Peyer's patch (tissue), 4 donors: ENCODE measurements at places on chromosomes 7 and 10.

GRCh38 chr7:17362439-17363105, 64.1 kb downstream of the AHR start:
- no peaks in the 10 kb centered on the region for H3K4me1 ChIP-seq
- no peak overlapping the region for H3K27ac ChIP-seq
- H3K4me3 ChIP-seq: no peak overlapping the region
- DNase-seq: no peak
- H3K36me3 ChIP-seq: no peaks in the 10 kb centered on the region

DNA sequence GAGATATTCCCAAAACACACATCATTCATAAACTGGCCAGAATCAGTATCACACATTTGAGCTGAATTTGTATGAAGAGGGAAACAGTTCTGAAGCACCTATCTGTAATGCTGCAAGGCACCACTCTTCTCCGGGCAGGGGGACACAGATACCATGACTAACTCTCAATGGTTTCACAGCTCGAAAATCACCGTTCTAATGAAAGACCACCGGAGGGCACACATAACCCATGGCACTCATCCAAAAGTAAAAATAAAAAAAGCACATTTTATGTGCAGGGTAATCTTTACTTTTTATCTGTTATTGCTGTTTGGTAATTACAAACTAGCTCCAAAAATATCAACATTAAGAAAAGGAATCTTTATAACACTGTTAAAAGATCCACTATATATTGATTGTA, 137.5 kb downstream of the PARD3 start:
- no peaks in the 10 kb centered on the region for H3K4me1 ChIP-seq
- no peaks in the 10 kb centered on the region for H3K36me3 ChIP-seq
- no peak overlapping the region for H3K27ac ChIP-seq

- no peaks in the 10 kb centered on the region for H3K4me1 ChIP-seq
- no peaks in the 10 kb centered on the region for H3K36me3 ChIP-seq
- H3K27ac ChIP-seq: no peak overlapping the region
- H3K4me3 ChIP-seq: no peak overlapping the region
- H3K27me3 ChIP-seq: no peaks in the 10 kb centered on the region
Measured at GRCh38 chr7:80303315-80303714, 168.7 kb downstream of the GNAI1 start.

DNA sequence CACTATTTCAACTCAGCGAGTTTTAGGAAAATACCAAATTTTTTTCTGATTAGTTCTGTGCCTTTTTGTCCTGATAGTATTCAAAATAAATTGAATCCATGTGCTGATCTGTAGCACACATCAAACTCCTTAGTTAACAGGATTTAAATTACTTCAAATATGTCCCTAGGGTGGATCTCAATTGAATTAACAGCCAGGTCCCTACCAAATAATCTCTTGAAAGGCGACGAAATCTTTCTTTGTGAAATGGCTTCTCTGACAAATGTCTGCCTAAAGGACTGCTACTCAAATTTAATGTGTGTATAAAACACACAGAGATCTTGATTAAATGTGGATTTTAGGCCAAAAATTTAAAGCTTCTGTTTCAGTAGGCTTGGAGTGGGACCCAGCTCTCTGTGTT, 989.6 kb upstream of the KCND2 start:
- no peaks in the 10 kb centered on the region for H3K27me3 ChIP-seq
- H3K36me3 ChIP-seq: no peaks in the 10 kb centered on the region
- DNase-seq: no peak
- H3K4me1 ChIP-seq: no peaks in the 10 kb centered on the region
- H3K4me3 ChIP-seq: no peak overlapping the region
- no peak overlapping the region for H3K27ac ChIP-seq

- H3K4me1 ChIP-seq: no peaks in the 10 kb centered on the region
- H3K36me3 ChIP-seq: no peaks in the 10 kb centered on the region
- no peaks in the 10 kb centered on the region for H3K27me3 ChIP-seq
- DNase-seq: no peak
- no peak overlapping the region for H3K4me3 ChIP-seq
Measured at GRCh38 chr10:4671451-4672145, 154.4 kb upstream of the AKR1E2 start.

- no peaks in the 10 kb centered on the region for H3K27me3 ChIP-seq
- DNase-seq: no peak
- no peak overlapping the region for H3K27ac ChIP-seq
- no peak overlapping the region for H3K4me3 ChIP-seq
- H3K36me3 ChIP-seq: no peaks in the 10 kb centered on the region
- H3K4me1 ChIP-seq: no peaks in the 10 kb centered on the region
Measured at GRCh38 chr7:8117195-8117594, 144.8 kb downstream of the ICA1 start.

GRCh38 chr7:111517549-111517951, 44.7 kb downstream of the IMMP2L start:
- H3K4me3 ChIP-seq: no peak overlapping the region
- H3K27me3 ChIP-seq: no peaks in the 10 kb centered on the region
- DNase-seq: no peak
- no peaks in the 10 kb centered on the region for H3K4me1 ChIP-seq
- H3K27ac ChIP-seq: no peak overlapping the region
- no peaks in the 10 kb centered on the region for H3K36me3 ChIP-seq

DNA sequence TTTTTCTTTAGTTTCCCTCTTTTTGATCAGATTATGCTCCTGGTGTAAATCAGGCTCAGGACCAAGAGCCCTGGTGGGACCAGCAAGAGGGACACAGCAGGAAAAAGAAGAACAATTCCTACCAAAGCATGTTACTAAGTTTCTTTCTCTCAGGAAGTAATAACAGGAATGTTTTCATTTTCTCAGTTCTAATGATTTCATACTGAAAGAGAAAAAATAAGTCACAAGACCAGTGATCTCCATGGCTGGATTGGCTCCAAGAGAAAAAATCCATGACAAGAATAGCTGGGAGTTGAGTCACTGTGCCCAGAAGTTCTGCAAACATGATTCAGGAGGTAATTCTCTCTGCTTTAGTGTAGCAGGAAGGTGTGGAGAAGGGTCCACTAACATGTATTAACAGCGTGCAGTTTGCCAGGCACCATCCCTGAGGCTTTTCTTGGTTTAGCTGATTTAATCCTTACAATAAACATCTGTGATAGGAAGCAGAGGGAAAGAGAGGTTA, 23.8 kb upstream of the IFIT2 start:
- DNase-seq: no peak
- peak overlapping the region; percentile 46 for H3K27ac ChIP-seq
- H3K4me1 ChIP-seq: no peaks in the 10 kb centered on the region
- no peaks in the 10 kb centered on the region for H3K36me3 ChIP-seq

DNA sequence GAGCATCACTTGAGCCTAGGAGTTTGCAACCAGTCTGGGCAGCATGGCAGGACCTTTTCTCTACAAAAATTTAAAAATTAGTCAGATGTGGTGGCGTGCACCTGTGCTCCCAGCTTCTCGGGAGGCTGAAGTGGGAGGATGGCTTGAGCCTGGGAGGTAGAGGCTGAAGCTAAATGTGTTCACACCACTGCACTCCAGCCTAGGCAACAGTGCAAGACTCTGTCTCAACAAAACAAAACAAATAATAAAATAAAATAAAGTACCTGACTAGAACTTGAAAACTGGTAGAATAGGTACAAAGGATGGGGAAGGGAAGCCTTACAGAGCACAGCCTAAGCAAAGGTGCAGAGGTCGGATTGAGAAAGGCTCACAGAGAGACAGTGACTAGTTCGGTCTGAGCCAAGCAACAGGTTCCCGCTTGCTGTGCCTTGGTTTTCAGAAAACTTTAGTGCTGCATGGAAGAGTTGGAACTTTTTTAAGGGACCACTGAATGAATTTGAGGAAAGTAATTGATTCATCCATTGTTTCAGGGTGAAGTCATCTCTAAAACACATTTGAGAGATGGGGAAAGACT, 100.1 kb upstream of the STK17A start:
- no peaks in the 10 kb centered on the region for H3K36me3 ChIP-seq
- H3K27me3 ChIP-seq: no peaks in the 10 kb centered on the region
- H3K27ac ChIP-seq: no peak overlapping the region
- no peak overlapping the region for H3K4me3 ChIP-seq
- DNase-seq: no peak

GRCh38 chr10:1085258-1085657, 29.1 kb downstream of the WDR37 start:
- H3K4me1 ChIP-seq: no peaks in the 10 kb centered on the region
- H3K27me3 ChIP-seq: no peaks in the 10 kb centered on the region
- H3K36me3 ChIP-seq: no peaks in the 10 kb centered on the region
- DNase-seq: no peak

DNA sequence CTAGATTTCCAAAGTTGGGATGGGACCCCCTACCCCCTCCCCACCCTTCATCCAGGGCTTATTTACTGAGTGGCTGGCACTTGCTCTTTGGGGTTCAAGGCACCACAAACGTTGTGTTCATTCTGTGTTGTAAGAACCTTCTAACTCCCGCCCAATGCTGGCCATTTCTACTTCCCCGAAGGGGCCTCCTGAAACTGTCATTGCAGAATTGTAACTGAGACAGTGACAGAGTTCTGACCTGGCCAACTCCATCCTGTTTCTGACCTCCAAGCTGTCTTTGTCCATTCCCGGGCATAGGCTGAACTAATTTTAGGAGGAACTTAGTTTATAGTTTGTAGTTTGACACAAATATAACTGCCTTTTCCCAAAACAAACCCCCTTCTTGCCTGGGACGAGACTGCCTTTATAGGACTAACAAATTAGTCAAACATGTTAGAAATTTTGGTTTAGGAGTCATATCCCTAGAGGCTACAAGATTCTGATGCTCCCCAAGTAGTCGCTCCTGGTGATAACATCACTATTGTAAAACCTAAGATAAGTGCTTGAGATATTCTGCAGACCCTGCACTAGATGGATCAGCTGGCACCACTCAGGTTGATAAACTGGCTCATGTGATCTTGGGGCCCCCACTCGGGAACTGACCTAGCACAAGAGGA, 34.8 kb upstream of the ZMIZ2 start:
- DNase-seq: no peak
- H3K27me3 ChIP-seq: no peaks in the 10 kb centered on the region
- no peaks in the 10 kb centered on the region for H3K36me3 ChIP-seq
- H3K4me3 ChIP-seq: no peak overlapping the region
- no peak overlapping the region for H3K27ac ChIP-seq

DNA sequence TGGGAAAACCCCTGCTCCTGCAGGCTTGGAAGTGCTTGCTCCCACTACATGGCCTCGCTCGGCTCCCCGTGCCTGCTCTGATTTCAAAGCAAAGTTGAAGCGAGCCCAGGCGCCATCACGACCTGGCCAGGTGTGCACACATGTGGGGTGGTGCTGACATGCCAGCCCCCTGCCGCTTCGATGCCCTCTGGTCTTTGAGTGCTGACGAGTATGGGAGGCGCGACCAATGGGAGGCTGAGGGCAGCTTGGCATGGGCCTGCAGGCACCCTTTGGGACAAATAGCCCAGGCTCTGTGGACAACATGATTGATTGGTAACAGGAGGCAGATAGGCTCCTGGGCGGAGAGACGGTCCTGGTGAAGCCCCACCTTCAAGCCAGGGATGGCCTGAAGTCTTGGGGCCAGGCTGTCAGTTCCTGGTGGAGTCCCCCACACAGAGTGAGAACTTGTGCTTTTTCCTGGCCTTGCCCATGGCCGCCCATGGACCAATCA, 252.4 kb upstream of the SEMA3A start:
- no peak overlapping the region for H3K27ac ChIP-seq
- H3K27me3 ChIP-seq: no peaks in the 10 kb centered on the region
- no peak for DNase-seq
- no peaks in the 10 kb centered on the region for H3K4me1 ChIP-seq
- H3K36me3 ChIP-seq: no peaks in the 10 kb centered on the region

GRCh38 chr7:29086545-29086944, 59.8 kb downstream of the CPVL start:
- H3K27ac ChIP-seq: no peak overlapping the region
- no peak for DNase-seq
- no peaks in the 10 kb centered on the region for H3K27me3 ChIP-seq
- no peak overlapping the region for H3K4me3 ChIP-seq
- H3K4me1 ChIP-seq: no peaks in the 10 kb centered on the region

GRCh38 chr10:10551596-10552301, 465.9 kb upstream of the CELF2 start:
- no peak overlapping the region for H3K27ac ChIP-seq
- H3K4me1 ChIP-seq: no peaks in the 10 kb centered on the region
- no peak for DNase-seq
- no peak overlapping the region for H3K4me3 ChIP-seq
- no peaks in the 10 kb centered on the region for H3K36me3 ChIP-seq
- H3K27me3 ChIP-seq: no peaks in the 10 kb centered on the region

DNA sequence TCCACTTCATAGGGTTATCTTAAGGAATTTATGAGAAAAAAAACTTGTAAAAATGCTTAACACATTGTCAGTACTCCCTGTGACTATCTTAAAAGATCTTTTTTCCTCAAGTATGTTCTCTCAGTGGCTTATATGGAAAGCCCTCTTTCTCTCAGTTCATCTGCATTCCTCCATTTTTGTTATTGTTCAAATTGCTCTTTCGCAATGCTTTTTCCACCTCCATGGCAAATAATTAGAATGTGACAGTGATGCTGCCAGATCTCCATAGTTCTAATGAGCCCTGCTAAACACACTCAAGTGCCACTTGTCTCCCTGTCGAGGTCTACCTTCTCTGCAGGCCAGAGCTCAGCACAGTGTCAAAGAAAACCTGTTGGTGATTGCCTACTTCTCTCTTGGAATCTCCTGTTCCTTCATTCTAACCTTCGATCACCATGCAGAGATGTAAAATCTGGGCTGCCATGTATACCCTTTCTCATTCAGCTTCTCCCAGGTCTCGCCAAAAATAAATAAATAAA, 37.2 kb upstream of the ABCB5 start:
- no peaks in the 10 kb centered on the region for H3K36me3 ChIP-seq
- H3K4me3 ChIP-seq: no peak overlapping the region
- no peak overlapping the region for H3K27ac ChIP-seq

GRCh38 chr7:37999673-38000072, 79.2 kb downstream of the EPDR1 start:
- H3K36me3 ChIP-seq: no peaks in the 10 kb centered on the region
- H3K4me1 ChIP-seq: no peaks in the 10 kb centered on the region
- no peak for DNase-seq
- H3K27me3 ChIP-seq: no peaks in the 10 kb centered on the region
- no peak overlapping the region for H3K27ac ChIP-seq
- no peak overlapping the region for H3K4me3 ChIP-seq

- no peak overlapping the region for H3K27ac ChIP-seq
- no peak for DNase-seq
- no peaks in the 10 kb centered on the region for H3K4me1 ChIP-seq
Measured at GRCh38 chr7:77281780-77282478, 82.3 kb upstream of the FGL2 start.

- no peak for DNase-seq
- no peak overlapping the region for H3K4me3 ChIP-seq
- H3K36me3 ChIP-seq: no peaks in the 10 kb centered on the region
Measured at GRCh38 chr10:548238-548901, 141.1 kb downstream of the DIP2C start.

- DNase-seq: no peak
- no peak overlapping the region for H3K4me3 ChIP-seq
- no peaks in the 10 kb centered on the region for H3K4me1 ChIP-seq
- H3K36me3 ChIP-seq: no peaks in the 10 kb centered on the region
- no peaks in the 10 kb centered on the region for H3K27me3 ChIP-seq
- H3K27ac ChIP-seq: no peak overlapping the region
Measured at GRCh38 chr7:81743201-81743600, 26.6 kb downstream of the HGF start.
